Stimulated activated CD8-positive, alpha-beta memory T cell treated with anti-CD3 and anti-CD28 coated beads, Interleukin-4, amount 100 ng/mL, for 1 hour (primary cell): ENCODE measurements at places on chromosomes 1 and 21.

DNA sequence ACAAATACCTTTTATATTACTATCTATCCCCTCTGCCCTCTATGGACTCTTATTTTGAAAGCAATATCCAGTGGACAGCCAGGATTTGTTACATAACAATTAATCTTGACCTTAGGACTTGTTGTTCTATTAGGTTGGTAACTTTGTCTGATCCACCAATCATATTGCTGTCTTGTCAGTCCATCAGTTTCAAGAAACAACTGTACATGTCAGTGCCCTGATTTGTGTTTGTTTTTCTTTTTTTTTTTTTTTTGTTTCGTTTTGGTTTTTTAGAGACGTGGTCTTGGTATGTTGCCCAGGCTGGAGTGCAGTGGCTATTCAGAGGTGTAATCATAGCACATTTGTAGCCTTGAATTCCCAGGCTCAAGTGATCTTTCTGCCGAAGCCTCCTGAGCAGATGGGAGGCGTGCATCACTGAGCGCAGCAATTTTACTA lies 1.5 kb upstream of the SCP2 start:
- DNase-seq = no peak

DNA sequence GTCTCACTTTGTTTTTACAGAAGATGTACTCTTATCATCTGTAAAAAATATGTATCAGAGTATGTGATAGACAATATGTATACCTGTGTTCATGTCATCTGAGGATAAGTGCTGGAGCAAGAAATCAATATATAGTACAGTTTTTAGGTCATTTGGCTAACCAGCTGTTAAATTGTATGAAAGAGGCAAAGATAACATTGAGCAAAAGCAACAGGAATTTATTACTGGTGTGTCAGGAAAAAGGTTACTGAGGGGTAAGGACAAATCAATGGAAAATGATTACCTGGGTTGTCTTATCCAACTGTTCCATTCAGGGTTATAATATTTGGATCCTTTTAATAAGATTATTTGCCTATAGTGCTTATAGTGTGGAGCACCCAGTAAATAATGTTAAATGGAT lies 4.9 kb downstream of the HIPK1 start:
- no peak for DNase-seq

- DNase-seq = no peak
These were observed 108.7 kb upstream of the ACTRT2 start for GRCh38 chr1:2912424-2913061.

DNA sequence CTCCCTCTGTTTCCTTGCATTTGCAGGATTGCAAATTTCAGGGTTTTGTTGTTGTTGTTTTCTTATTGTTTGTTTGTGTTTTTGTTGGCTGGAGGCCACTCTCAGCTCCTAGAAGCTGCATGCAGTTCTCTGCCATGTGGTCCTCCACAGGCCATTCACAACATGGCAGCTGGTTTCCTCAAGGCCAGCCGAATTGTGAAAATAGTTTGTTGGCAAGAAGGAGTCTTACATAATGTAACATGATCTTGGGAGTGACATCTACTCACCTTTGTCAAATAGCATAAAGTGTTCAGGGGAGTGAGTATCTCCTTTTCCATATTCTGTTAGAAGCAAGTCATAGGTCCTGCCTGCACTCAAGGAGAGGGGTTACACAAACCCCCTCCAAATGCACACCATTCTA lies 10.6 kb upstream of the UAP1 start:
- DNase-seq = no peak

GRCh38 chr1:172781513-172782140 lies 122.7 kb downstream of the FASLG start:
- DNase-seq = no peak

- DNase-seq = no peak
These were observed 1080.8 kb downstream of the AMY1C start for GRCh38 chr1:104830534-104830933.

DNA sequence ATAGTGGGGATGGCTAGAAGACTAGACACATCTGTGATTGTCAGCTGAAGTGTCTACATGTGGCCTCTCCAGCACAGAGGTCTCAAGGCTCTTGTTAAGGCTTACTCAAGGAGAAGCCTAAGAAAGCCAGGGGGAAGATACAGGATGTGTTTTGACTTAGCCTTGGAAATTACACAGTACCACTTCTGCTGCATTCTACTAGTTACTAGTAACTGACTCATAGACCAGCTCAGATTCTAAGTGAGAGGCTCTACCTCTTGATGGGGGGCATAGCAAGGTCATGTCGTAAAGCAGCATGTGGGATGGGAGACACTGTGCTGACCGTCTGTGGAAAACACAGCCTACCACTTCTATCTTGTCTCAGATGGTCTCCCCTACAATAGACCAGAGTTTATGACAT lies 99.5 kb downstream of the UBE2U start:
- DNase-seq = no peak

- DNase-seq = no peak
These were observed 121.9 kb downstream of the NME7 start for GRCh38 chr1:169245706-169246105.

DNA sequence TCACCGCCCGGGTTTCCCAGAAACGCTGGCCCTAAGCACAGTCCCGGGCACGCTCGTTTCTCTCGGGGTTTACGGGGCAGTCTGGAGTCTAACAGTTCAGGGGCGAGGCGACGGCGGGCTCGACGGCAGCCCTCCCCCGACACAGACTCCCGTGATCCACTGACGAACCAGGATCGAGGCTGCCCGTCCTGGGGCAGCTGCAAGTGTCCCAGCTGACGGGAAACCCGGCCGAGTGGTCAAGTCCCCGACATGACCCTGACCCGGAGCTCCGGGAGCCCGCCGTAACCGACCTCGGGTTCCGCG lies 494 bp downstream of the UBE2J2 start:
- DNase-seq = no peak

DNA sequence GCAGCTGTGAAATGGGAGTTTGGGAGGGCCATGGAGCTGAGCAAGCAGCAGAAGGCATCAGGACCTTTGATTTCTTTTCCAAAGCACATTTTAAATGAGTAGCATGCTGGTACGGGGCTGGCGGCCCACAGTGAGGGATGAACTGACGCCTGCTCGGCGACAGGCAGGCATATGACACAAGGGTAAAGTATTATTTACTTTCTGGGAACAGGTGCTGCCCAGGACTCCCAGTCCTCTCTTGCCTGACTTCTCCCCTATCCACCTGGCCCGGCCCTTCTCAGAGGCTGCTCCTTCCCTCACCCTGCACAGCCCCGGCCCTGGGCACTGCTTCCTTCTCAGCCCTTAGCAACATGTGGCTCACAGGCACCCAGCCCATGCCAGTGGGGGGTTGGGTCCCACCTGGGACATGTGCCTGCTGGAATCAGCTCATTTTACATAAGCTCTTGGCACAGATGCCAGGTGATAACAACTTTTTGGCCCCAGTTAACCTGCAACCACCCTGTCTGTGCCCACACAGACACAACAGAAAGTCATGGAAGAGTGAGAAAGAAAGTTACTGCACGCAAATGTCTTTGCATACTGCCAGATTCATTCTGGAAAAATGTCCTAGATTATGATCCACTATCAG lies 112.3 kb upstream of the GADD45A start:
- DNase-seq = no peak

- DNase-seq = no peak
These were observed 42.2 kb downstream of the LDLRAD2 start for GRCh38 chr1:21854090-21854750.

- DNase-seq = no peak
These were observed 213.5 kb downstream of the LYPLAL1 start for GRCh38 chr1:219387211-219387610.

- no peak for DNase-seq
These were observed 200.0 kb downstream of the KCNK2 start for GRCh38 chr1:215282557-215282956.

DNA sequence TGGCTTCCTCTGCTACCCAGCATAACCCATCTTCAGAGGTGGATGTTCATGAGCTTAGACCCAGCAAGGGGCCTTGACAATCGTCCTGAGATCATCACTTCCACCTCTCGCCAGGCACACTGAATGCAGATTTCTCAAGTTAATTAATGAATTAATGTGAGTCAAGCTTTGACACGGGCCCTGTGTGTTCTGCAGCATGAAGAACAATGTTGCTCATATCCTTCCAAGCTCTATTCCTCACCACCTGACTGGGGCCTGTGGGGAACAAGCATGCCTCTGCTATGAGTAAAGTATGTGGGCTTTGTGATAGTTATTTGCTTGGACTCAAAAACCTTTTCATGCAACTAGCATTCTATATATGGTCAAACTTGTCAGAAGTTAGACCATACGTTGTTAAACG lies 122.0 kb downstream of the SEC16B start:
- no peak for DNase-seq

DNA sequence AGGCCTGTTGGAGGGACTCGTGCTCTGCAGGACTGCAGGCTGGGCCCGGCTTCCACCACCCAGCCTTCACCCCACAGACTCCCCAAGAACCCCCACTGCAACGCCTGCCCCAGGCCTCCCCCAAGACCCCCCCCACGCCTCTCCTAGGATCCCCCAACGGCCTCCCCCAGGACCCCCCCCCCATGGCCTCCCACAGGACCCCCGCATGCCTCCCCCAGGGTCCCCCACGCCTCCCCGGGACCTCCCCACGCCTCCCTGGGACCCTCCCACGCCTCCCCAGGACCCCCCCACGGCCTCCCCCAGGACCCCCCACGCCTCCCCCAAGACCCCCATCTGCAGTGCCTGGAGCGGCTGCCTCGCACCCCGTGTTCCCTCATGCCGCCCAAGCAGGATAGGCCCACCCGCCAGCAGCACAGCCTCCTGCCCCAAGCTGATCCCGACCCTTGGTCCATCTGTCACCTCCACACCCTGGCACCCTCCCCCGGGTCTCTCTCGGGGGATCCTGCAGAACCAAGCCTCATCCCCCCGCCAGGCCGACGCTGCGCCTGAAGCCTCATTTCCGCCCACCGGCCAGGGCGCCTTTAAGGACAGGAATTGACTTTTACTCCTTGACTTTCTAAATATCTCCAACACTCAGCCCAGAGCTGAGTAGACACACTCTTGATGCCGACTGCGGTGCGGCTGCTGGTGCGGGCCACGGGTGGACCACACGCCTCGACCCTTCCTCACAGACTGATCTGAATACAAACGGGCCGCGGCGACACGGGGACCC lies 14.1 kb upstream of the RNF223 start:
- DNase-seq = no peak

DNA sequence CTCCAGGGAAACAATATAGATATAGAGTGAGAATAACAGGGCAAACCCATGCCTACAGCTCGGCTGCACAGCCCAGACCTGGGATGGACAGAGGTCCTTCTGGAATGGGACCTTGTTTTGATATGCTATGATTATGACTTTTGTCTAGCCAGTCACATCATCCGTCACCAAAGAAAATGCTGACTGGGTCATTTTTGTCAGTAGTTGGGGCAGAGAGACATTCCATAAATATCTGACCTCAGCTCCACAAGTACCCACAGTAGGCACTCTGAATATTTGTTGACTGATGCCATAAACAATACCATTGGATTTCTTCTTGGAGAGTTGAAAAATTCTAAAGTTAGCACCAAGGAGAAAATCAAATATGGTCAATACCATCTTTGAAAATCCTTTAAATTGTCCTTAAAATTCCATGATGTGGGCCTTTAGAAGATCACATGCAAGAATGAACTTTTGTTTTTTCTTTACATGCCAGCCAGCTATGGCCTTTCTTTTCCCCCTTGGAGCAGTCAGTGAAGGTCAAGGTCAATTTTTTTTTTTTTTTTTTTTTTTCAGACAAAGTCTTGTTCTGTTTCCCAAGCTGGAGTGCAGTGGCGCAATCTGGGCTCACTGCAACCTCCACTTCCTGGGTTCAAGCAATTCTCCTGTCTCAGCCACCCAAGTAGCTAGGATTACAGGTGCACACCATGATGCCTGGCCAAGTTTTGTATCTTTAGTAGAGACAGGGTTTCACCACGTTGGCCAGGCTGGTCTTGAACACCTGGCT lies 7.3 kb downstream of the TMCO4 start:
- no peak for DNase-seq

DNA sequence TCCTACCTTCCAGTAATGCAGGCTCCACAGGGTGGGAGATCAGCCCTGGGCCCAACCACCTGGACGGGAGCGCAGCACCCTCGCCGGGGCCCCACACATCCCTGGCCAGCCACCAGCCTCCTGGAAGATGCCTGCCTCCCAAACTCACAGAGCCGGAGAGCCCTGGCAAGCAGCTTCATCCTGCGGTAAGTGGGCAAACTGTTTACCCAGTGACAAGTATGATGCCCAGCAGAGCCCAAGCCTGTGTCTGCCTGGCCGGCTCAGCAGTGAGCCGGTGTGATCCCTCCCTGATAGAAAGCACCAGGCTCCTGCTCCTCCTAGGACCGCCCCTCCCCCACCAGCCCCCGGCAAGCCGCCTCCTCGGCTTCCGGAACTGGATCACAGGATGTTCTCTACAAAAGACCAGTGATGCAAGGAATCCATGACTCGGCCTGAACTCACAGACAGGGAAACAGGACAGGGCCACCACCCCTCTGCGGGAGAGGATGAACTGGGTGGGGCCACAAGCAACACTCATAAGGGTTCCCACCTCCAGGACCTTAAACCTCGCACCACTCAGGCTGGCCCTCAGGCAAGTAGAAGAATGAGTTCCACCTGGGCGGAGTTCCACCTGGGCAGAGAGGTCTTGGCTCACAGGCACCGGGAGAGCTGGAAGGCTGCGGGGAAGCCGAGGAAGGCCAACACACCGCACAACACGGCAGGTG lies 7.9 kb downstream of the ACOT7 start:
- no peak for DNase-seq

GRCh38 chr1:6497215-6497866 lies 5.9 kb upstream of the PLEKHG5 start:
- no peak for DNase-seq

GRCh38 chr1:31954607-31955283 lies 16.6 kb upstream of the PTP4A2 start:
- DNase-seq = no peak

- no peak for DNase-seq
These were observed 65.2 kb upstream of the GOLT1A start for GRCh38 chr1:204278958-204279357.

DNA sequence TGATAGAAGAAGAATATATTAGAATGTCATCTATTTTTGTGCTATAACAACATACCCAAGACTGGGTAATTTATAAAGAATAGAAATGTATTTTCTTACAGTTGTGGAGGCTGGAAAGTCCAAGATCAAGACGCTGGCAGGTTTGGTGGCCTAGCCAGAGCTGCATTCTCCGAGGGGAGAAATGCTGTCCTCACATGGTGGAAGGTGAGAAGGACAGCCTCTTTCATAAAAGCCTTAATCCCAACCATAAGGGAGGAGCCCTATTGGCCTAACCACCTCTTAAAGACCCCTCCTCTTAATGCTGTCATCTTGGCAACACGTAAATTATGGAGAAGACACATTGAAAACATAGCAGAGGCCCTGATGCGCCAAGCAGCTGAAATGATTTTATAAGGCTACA lies 60.1 kb upstream of the KAZN start:
- DNase-seq = no peak
